SHP77 (cell line): ENCODE measurements at places on chromosomes 5 and 9.

DNA sequence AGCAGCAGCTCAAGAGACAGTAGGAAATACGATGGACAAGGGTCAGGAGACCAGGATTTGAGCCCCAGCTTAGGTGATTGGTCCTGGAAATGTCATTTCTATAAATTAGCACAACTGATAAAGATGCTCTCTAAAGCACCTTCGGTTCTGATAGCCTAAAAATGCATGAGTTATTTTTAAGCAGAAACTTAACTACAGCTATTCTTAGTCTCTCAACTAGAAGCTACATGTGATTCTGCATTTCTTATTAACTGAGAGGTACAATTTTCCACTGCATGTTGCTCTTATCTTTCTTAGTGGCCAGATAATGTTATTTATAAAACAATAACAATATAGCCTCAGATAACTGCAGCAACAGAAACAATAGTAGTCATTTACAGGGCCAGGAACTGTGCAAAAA lies 136.4 kb downstream of the GRIA1 start:
- DNase-seq = no peak

DNA sequence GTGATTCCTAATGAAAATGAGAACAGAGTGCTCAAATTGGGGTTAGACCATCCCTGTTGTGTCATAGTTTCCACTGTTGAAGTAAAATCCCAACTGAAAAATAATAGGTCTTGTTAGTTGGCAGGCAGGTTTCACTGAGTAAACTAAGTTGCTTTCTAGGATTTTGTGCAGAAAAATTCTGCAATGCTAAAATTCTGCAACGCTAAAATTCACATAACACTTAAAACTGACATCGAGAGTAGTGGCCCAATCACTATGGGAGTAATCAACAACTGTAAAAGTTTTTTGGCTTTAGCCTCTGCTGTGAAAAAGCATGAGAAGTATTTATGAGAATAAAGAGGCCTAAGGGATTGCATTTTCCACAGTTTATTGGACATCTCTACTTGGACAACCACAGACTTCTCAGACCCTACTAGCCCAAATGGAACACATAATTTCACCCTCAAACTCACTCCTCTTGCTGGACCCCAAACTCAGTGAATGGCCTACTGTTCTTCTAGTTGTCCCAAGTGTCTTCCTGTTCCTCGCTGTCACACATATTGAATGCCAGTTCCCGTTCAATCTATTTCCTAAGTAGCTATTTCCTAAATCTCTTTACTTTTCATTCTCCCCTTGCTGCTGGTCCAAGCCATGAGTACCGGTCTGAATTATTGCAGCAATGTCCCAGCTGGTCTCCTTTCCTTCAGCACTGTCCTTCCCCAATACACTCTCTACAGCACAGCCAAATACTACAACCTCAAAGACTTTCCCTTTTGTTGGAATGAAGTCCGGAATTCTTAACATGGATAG lies 355.4 kb downstream of the PDE4D start:
- no peak for DNase-seq

- DNase-seq = no peak
Measured at GRCh38 chr9:99478469-99479027, 256.5 kb downstream of the SEC61B start.

DNA sequence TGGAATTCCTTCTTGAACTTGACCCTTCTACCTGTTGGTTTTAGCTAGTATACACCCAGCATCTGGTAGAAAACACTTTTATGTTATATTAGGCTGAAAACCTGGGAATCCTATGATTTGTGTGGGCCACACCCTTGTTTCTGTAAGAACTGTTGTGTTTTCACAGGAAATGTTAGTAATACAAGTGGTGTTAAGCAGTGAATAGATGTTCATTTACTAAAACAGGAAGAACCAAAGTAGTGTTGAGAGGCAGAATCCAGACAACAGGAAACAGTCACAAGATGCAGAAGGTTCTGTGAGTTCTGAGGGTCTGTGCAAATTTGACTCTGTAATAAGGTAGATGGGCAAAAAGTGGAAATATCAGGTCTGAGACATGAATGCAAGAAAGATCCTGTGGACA lies 73.0 kb upstream of the RAI14 start:
- DNase-seq = no peak

DNA sequence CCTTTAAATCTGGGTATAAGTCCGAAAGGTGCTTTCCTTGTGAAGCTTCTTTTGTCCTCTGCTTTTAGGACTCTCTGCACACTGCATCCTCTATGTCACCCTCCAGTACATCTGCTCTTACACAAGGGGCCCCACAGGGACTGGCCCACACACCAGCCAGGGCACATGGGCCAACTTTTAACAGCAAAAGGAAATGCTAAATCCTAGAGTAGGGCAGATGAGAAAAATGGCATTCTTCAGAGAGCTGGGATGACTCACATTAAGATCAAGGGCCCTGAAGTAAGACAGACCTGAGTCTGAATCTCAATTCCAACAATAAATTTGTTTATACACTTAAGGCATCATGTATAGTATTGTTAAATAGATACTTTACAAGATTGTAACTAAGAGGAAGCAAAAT lies 40.3 kb upstream of the CDKN2B start:
- DNase-seq = no peak

- DNase-seq = no peak
Measured at GRCh38 chr5:180020176-180020575, 51.4 kb downstream of the RNF130 start.

- no peak for DNase-seq
Measured at GRCh38 chr5:6384856-6385255, 6.5 kb upstream of the MED10 start.

DNA sequence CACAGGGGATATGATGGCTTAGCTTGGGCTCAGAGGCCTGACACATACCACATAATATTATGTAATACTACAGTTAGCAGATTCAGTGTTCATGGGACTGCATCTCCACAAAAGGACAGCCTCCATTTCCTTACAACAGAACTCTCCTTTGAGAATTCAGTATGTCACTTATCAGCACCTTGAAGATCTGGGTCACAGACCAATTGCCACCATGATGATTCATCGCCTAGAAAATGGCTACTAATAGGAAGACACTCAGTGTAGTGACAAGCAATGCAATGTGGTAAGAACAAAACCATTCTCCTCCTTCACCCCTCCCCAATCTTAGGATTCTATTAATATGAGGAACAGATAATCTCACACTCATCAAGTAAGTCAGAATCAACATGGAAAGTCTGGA lies 38.7 kb upstream of the PRLR start:
- DNase-seq = no peak

DNA sequence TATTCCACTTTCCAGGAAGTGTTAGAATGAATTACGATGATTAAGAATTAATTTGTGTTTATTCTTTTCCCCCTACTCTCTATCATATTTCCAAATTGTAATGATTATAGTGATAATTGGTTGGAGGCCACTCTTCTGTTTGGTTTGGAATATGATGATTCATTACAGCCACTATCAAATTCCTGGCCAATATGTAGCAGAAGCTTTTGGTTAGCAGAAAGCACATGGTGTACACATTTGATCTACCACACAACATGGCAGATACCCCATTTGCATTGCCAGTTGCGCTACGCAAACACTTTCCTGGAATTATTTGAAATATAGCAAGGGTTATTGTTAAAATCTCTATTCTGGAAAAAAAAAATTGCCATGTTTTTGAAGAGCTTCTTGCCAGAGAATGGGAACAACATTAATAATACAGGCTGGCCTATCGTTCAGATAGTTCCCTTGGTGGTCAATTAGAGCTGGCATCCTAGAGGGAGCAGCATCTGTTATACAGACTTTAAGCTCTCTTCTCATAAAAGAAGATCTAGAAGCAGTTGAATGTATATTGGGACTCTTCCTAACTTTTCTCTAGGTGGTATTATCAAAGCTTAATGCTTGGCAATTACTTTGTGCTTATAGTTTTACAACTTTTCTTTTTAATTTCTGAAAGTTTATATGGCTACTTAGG lies 455.0 kb upstream of the ACTBL2 start:
- no peak for DNase-seq

- no peak for DNase-seq
Measured at GRCh38 chr5:17763301-17763700, 129.0 kb downstream of the TAF11L14 start.

GRCh38 chr9:1400983-1401382 lies 350.8 kb downstream of the DMRT2 start:
- DNase-seq = no peak

DNA sequence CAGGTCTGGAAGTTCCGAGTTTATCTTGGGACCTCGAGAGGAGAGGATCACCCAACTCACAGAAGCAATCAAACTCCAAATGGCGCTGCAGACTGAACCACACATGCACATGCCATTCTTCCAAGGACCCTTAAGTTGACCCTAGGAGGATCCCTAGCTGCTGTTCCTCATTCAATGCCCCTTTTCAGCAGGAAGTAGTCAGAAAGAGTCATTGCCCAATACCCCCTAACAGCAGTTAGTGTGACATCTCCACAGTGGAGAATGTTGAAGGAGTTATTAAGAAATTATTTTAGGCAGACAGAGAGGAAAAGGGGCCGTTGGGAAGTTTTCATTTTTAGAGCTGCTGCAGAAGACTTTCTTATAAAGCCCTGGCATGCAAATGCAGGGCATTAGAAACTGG lies 229.9 kb upstream of the DAB2 start:
- DNase-seq = no peak

GRCh38 chr9:88433583-88434255 lies 45.5 kb downstream of the SPIN1 start:
- DNase-seq = no peak

GRCh38 chr9:35002623-35003022 lies 13.1 kb downstream of the DNAJB5 start:
- DNase-seq = no peak

DNA sequence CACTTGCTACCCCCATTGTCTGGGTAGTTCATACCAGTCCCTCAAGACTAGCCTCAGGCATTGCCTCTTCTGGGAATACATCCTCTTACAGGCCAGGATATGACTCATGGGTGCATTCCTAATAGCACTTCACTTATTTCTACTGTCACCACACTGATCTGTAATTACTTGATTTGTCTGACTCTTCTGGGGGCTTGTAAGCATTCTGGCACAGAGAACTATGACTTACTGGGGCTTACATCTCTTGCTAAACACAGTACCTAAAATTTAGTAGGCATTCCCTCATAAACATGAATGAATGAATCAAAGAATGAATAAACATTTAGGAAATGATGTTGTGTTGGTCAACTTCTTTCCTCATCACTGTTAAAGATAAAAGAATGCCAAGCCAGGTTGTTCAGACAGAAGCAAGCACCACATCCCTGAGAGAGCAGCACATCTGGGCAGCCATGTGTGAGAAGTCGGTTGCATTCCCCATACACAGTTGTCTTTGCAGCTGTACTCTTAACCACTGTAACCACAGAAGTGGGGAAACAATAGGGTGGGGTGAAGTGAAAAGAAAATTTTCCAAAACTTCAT lies 27.6 kb downstream of the IL7R start:
- DNase-seq = no peak

- no peak for DNase-seq
Measured at GRCh38 chr5:96657068-96657467, 5.1 kb upstream of the CAST start.

- DNase-seq = no peak
Measured at GRCh38 chr5:82586661-82587310, 308.6 kb upstream of the RPS23 start.
